ENCODE measurements at places on chromosomes 5 and 9. TPM values are rescaled to one million over a fixed set of nuclear protein-coding genes. Genes with fewer than 3 reads are reported as not detected.

The SELENOP gene
- total RNA-seq, result 703 TPM

The GARIN3 gene
- total RNA-seq, result not detected

The AUH gene
- total RNA-seq, result 43.6 TPM

The SLC36A3 gene
- not detected for total RNA-seq

The SVEP1 gene
- 150 TPM for total RNA-seq

The LRRC70 gene
- 0.50 TPM for total RNA-seq

The SLC6A7 gene
- not detected for total RNA-seq

The FAM81B gene
- total RNA-seq, result not detected

The ANKRD18A gene
- total RNA-seq, result 7.0 TPM

The KIAA0825 gene
- total RNA-seq, result 5.5 TPM

The ABO gene
- total RNA-seq, result not detected

The GARNL3 gene
- total RNA-seq, result 1.3 TPM

The NAIF1 gene
- total RNA-seq, result 14.3 TPM

The RELL2 gene
- total RNA-seq, result 2.2 TPM

The ELL2 gene
- 118 TPM for total RNA-seq

Data from smooth muscle cell of trachea (primary cell).